Activated T-cell treated with anti-CD3 and anti-CD28 coated beads, Interleukin-2, amount 50 U/mL, for 4 hours (primary cell): ENCODE measurements at places on chromosomes 6 and 20. TPM values are rescaled to one million over a fixed set of nuclear protein-coding genes. Genes with fewer than 3 reads are reported as not detected.

GRCh38 chr6:14460556-14460955 lies 343.0 kb downstream of the CD83 start:
- DNase-seq, result no peak

EPPIN gene
- total RNA-seq, result not detected

- DNase-seq, result no peak
These were observed 30.4 kb downstream of the SLC17A1 start for GRCh38 chr6:25801436-25801835.

DNA sequence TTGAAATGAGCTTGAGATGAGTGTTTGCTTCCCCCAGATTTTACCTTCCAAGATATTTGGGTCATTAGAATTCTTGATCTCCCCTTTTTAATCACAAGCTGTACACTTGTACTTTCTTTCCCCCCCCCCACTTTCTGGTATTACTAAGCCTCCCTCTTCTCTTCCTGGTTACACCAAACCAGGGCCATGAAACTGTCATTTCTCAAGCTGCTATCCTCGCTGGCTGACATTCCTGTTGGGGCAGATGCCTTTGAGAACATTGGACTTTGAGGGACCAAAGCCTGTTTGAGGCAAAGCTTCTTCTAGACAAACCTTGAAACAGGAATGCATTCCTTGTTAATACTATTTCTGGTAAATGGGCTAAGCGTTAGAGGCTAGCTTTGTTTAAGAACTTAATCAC lies 32.3 kb upstream of the MAP3K7 start:
- no peak for DNase-seq

HAO1 gene
- total RNA-seq, result not detected

DNA sequence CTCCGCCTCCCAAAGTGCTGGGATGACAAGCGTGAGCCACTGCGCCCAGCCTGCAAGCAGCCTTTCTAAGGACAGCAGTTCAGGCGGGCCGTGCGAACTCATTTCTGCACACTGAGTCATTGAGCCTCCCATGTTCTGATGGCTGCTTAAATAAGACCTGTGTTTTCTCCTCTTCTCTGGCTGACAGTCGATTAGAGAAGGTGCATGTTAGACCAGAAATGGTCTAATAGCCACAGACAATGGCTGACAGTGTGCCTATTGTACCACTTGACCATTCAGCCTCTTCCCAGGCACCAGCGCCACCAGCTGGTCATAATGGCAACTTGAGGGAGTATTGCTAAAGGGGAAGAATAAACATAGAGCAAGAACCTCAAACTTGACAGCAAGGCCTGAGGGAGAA lies 6.2 kb downstream of the CST11 start:
- no peak for DNase-seq

- DNase-seq, result no peak
These were observed at the start of gene SLC44A4 for GRCh38 chr6:31878726-31879125. SLC44A4 (minus strand) TSS chr6:31878997; CDS start chr6:31878980, 17 bp downstream.

GRCh38 chr20:19764207-19764606 lies 6.1 kb downstream of the RIN2 start:
- no peak for DNase-seq

SYCP2 gene
- 2.5 TPM for total RNA-seq

FRK gene
- 0.03 TPM for total RNA-seq

VIP gene
- total RNA-seq, result not detected

GRCh38 chr20:346640-347316 lies at the start of gene NRSN2:
NRSN2 (plus strand) TSS chr20:347111; CDS start chr20:349644, 2,533 bp downstream.
- no peak for DNase-seq

DNA sequence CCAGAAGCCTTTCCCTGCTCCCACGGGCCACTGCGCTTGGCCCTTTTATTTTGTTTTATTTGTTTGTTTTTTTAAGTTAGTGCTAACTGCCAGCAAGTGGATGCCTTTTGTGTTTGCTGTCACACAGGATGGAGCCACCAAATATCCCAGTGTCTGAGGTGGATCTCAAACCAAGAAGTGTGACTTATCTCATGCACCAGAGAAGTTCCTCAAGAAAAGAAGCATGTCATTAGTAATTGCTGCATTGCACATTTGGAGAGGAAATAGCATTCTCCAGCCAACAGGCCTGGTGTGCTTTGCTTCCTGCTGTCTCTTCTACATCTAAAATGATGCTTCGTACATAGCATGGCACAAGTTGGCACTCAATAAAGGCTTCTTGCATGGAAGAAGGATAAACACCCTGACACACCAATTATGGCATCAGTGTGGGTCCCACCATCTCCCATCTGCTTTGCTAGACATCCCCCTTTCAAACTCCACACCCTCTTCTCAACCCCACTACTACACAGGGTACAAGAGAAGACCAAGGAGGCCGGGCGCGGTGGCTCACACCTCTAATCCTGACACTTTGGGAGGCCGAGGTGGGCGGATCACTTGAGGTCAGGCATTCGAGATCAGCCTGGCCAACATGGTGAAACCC lies 1.9 kb upstream of the ATP9A start:
- DNase-seq, result no peak

SIRPD gene
- not detected for total RNA-seq

FOXQ1 gene
- not detected for total RNA-seq

DNA sequence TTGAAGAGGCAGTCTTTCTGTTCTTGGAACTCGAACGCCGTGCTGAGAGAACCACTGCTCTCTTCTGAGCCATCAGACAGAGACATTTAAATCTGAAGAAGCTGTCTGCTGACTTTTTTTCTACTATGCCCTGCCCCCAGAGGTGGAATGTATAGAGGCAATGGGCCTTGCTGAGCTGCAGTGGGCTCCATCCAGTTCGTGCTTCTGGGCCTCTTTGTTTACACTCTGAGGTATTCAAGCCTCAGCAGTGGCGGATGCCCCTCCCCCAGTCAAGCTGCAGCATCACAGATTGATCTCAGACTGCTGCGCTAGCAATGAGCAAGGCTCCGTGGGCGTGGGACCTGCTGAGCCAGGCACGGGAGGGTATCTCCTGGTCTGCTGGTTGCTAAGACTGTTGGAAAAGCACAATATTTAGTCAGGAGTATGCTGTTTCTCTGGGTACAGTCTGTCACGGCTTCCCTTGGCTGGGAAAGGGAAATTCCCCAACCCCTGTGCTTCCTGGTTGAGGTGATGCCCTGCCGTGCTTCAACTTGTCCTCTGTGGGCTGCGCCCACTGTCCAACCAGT lies 526.8 kb downstream of the CD109 start:
- DNase-seq, result no peak

LY86 gene
- 0.25 TPM for total RNA-seq

PAX1 gene
- total RNA-seq, result not detected

DNA sequence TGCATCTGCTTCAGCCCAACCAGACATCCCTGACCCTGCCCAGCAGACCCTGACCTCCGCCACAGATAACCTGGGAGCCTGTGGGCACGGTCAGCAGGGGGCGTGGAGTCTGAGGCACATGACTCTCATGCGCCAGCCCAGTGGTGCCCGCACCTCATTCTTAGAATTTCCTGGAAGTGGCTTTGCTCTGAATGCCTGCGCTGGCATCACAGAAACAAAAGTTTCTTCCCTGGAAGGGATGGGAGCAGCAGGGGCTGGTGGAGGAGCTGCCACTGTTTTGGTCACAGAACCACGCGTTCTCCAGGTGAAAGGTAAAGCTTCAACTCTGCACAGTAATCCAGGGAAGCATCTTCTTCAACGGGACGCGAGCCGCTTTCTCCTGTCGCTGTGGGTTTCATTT lies 67.9 kb upstream of the DUSP22 start:
- no peak for DNase-seq

GRCh38 chr6:24064106-24064505 lies 61.9 kb upstream of the NRSN1 start:
- no peak for DNase-seq

- no peak for DNase-seq
These were observed 997.4 kb downstream of the HACE1 start for GRCh38 chr6:103862297-103862696.

- DNase-seq, result no peak
These were observed 11.5 kb downstream of the SLC2A10 start for GRCh38 chr20:46720776-46721425.

OR2J3 gene
- not detected for total RNA-seq

DNA sequence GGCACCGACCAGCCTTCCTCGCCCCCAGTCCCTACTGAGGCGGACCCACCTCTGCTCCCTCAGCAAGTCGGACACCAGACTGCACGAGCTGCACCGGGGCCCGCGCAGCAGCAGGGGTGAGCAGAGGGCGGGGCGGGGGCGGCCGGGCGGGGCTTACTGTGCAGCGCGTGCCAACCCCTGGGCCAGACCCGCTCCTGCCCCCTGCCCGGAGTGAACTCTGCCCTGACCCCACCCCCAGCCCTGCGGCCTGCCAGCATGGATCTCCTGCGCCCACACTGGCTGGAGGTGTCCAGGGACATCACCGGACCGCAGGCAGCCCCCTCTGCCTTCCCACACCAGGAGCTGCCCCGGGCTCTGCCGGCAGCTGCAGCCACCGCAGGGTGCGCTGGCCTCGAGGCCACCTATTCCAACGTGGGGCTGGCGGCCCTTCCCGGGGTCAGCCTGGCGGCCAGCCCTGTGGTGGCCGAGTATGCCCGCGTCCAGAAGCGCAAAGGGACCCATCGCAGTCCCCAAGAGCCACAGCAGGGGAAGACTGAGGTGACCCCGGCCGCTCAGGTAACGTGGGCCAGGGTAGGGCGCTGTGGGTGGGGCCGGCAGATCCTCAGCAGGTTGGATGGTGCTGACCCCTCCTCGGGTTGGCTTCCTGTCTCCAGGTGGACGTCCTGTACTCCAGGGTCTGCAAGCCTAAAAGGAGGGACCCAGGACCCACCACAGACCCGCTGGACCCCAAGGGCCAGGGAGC lies 1.5 kb upstream of the SLC2A4RG start:
- DNase-seq, result no peak

- DNase-seq, result no peak
These were observed 221.0 kb upstream of the PDE10A start for GRCh38 chr6:165883851-165884640.

- DNase-seq, result no peak
These were observed 53.2 kb upstream of the ARG1 start for GRCh38 chr6:131519670-131520436.

NFKBIL1 gene
- total RNA-seq, result 9.3 TPM

- no peak for DNase-seq
These were observed 68.9 kb upstream of the SLC22A16 start for GRCh38 chr6:110545081-110545872.

METTL24 gene
- not detected for total RNA-seq

- no peak for DNase-seq
These were observed 89.7 kb downstream of the SERAC1 start for GRCh38 chr6:158078320-158078719.

- no peak for DNase-seq
These were observed 34.9 kb downstream of the ASCC3 start for GRCh38 chr6:100846276-100846675.

EFCAB8 gene
- 0.25 TPM for total RNA-seq

LRRC1 gene
- 1.9 TPM for total RNA-seq

DNA sequence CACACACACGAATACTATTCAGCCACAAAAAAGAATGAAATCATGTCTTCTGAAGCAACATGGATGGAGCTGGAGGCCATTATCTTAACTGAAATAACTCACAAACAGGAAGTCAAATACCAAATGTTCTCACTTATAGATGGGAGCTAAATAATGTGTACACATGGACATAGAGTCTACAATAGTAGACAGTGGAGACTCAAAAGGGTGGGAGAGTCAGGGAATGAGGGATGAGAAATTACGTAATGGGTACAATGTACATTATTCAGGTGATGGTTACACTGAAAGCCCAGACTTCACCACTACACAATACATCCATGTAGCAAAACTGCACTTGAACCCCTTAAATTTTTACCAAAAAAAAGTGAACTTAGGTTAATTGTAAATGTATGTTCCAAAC lies 160.4 kb downstream of the TASP1 start:
- DNase-seq, result no peak

ABCF1 gene
- 167 TPM for total RNA-seq

- DNase-seq, result peak; percentile 53
These were observed 24.1 kb upstream of the ROS1 start for GRCh38 chr6:117449549-117450439.

DNA sequence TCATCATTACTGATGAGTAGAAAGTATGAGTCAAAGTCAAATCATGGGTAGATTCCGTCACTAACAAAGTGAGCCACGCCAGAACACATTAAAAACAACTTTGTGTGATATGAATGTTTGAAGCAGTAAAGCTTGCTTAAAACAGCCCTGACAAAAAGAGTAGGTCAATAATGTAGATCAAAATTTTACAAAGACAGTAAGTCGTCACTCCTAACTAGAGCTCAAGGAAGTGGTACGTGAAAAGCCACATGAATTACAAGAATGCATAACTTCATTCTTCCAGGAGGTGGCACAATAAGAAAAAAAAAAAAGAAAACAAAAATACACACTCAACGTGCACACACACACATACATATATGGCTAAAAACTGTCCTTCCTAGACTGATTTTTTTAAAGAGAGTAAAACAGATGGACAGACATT lies 69.9 kb downstream of the HACE1 start:
- no peak for DNase-seq

DNA sequence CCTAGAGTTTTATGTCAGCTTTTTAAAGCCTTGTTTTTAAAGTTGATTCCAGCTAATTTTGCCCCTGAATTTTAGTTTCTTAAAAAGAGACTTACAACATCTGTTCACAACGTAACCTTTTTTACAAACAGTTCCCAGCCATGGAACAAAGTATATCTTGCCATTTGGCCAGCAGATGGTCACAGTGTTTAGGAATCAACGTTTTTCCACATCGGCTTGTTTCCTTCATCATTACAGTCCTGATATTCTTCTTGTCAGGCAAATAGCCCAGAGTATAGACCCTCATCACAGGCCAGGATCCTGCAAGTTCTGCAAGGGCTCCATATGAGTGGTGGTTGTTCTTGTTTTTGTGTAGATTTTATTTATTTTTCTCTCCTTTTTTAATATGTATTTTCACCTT lies 341.7 kb upstream of the HTR1E start:
- no peak for DNase-seq
